ENCODE measurements at places on chromosomes 5 and 9. TPM values are rescaled to one million over a fixed set of nuclear protein-coding genes. Genes with fewer than 3 reads are reported as not detected.

PROP1 gene
- not detected for total RNA-seq

SPINK13 gene
- not detected for total RNA-seq

C9orf153 gene
- total RNA-seq: 1.0 TPM

ZNF483 gene
- 7.0 TPM for total RNA-seq

PDGFRB gene
- 0.76 TPM for total RNA-seq

ALG2 gene
- total RNA-seq: 28.3 TPM

CCL27 gene
- 1.6 TPM for total RNA-seq

BICD2 gene
- total RNA-seq: 14.2 TPM
